ENCODE measurements at places on chromosomes 16 and 17.

DNA sequence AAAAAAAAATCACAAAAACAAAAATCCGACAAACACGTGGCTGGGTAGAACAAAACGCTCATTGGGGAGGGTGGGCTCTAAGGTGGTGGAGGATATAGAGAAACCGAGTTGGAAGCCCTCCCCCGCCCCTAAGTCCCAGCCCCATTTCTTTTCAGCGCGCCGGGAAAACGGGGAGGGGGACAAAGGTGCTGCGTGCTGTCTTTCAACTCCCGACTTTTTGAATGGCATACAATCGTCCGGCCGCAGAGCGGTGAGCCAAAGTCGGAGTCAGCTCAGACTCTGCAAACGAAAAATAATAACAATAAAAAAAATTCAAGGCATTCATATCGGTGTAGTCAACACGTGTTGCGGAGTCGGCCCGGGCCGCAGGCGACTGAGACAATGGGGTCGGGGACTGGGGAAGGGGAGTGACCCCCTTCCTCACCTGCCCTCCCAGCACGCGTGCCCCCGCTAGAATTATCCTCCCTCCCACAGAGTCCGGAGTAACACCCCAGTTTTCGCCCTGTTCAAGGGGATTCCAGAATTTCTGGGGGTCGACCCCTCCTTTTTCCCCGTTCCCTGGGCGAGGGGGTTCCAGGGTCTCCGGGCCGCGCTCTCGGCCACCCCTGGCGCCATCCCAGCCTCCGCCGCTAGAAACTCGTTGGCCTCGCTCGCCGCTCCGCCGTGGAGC lies 1.7 kb upstream of the IGF2BP1 start:
- no peak for DNase-seq

GRCh38 chr16:14013571-14014283 lies 57.4 kb upstream of the MRTFB start:
- DNase-seq, result peak; percentile 60

- DNase-seq, result no peak
Measured at GRCh38 chr17:32345951-32346600, 3.9 kb upstream of the ZNF207 start.

- no peak for DNase-seq
Measured at GRCh38 chr17:9521062-9521461, 54.6 kb downstream of the STX8 start.

GRCh38 chr17:43979011-43979410 lies 25.3 kb upstream of the PYY start:
- DNase-seq, result no peak

- DNase-seq, result peak; percentile 11
Measured at GRCh38 chr17:16922386-16923096, 49.4 kb downstream of the TNFRSF13B start.

DNA sequence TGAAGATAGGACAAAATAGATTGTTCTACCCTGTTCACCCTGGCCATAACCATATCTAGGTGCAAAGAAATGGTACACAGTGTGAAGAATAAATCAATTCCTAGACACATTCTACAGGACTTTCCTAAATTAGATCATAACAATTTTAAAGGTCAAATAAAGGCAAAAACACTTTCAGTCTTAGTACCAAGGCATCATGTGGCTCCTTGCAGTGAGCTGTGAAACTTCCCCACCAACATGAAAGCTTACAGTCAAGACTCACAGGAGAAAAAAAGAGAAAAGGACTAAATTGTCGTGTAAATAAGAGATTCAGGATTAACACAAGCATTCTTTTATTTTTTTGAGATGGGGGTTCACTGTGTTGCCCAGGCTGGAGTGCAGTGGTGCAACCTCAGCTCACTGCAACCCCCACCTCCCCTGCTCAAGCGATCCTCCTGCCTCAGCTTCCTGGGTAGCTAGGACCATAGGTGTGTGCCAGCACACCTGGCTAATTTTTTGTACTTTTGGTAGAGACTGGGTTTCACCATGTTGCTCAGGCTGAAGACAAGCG lies 14.2 kb downstream of the NSMCE1 start:
- DNase-seq, result no peak

DNA sequence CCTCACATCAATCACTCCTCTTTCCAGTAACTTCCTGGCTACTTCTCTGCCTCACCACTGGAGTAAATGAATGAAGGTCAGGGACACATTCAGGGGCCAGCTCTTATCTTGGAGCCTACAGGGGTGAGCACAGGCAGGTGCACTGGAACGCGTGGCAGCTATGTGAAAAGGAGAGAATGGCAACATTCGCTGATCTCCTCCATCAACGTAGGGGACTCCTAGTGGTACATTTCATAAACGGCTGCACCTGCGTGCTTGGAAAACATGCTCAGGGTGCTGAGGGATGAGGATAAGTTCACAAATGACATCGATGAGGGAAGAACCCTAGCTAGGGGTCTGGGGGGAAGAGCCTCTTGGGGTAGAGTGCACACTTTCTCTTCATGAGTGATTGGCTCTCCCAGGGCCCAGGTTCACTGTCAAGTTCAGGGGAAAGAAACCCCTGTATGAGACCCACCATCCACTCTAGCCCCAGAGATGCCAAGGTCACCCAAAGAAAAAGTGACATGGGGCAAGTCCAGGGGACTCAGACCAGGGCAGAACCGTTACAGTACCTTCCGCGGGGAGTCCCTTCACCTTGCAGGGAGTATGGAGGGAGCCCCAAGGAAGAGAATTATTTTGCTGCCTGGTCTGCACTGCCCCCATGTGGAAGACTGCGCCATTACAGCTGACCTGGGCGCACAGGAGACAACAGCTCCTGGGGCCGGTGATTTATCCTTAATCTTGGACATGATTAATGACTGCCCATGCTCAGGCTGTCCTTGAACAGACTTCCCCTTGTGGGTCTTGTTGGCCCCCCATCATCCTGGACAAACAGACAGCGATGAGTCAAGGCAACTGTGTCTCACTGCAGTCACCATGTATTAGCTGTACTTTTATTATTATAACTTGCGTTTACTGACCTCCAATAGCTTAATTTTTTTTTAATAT lies 30.1 kb downstream of the VAC14 start:
- DNase-seq, result peak; percentile 66

DNA sequence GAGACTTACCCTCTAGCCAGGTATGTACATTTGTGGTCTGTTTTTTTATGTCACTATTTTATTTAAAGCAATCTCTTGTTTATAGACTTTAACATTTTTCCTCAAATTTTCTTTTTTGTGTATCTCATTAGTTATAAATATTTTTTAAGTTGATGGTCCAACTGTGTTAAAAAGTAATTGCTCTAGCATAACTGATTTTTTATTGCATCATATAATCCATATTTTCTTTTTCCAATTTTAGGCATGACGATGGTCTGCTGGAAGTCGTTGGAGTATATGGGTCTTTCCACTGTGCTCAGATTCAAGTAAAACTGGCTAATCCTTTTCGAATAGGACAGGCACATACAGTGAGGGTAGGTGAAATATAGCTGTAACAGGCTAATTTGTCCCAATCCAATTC lies 27.9 kb downstream of the DGKE start:
- no peak for DNase-seq

- DNase-seq, result no peak
Measured at GRCh38 chr17:36030956-36031355, 13.2 kb upstream of the CCL23 start.

- DNase-seq, result no peak
Measured at GRCh38 chr16:19241512-19241911, 44.0 kb upstream of the CLEC19A start.

DNA sequence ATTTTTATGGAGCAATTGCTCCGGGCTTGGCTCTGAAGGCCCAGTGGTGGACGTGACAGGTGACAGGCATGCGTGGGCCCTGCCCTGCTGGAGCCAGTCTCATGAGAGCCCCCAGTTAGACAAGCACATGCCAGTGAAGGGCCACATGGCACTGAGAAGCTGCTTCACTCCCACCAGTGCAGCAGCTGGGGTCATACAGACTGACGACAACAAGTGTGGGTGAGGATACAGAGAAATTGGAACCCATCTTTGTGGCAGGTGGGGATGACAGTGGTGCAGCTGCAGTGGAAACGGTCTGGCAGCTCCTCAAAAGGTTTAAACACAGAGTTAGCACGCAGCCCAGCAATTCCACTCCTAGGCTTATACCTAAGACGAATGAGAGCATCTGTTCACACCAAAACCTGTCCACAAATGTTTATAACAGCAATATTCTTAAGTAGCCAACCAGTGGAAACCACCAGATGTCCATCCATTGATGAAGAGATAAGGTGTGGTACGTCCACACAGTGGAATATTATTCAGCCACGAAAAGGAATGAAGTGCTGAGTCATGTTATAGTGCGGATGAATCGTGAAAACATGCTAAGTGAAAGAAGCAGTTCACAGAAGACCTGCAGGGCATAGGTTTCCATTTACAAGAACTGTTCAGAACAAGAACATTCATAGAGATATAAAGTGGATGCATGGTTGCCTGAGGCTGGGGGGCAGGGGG lies 12.5 kb upstream of the CIBAR2 start:
- no peak for DNase-seq

GRCh38 chr17:63445954-63446752 lies at the start of gene CYB561:
TSS of gene CYB561 (minus strand) at chr17:63446306. CDS start at chr17:63437547, 8,759 bp downstream.
- DNase-seq, result peak; percentile 55

GRCh38 chr17:80431246-80432195 lies 16.6 kb downstream of the ENDOV start:
- DNase-seq, result no peak

- no peak for DNase-seq
Measured at GRCh38 chr17:48500435-48501426, 30.1 kb downstream of the HOXB1 start.

GRCh38 chr16:78106686-78107085 lies 7.2 kb downstream of the WWOX start:
- no peak for DNase-seq

GRCh38 chr16:68612996-68613395 lies 32.1 kb upstream of the CDH3 start:
- no peak for DNase-seq

DNA sequence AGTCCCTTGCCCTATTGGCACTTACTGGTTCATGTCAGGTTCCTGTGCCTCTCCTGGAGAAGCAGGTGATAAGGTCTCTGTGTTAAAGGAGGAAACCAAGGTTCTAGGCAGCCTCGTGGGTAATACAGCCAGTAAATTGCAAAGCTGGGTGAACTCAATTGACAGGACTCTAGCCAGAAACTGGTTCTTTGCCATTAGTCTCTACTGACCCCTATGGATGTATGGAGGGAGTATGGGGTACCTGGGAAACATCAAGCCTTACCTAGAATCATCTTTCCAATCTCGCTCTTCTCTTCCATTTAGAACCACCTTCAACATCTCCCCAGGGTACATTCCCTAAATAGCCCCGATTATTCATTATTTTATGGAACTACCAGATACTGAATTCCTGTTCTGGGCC lies 169.3 kb downstream of the CDH13 start:
- no peak for DNase-seq

DNA sequence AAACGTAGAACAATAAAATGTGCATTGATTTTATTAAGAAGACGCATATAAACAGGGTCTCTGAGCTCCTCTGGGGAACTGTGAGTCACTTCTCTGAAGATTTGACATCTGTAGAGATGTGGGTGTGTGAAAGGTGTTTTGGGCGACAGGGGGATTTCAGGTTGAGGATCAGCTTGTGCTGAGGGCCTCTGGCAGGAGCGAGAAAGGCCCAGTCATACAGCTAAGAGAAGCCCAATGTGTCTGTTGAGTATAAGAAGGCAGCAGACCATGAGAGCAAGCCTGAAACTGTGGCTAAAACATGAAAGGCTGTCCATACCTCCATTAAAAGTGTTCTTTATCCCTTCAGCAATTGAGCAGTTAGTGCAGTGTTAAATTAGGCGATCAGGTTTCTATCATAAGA lies 406.5 kb upstream of the MON1B start:
- no peak for DNase-seq

DNA sequence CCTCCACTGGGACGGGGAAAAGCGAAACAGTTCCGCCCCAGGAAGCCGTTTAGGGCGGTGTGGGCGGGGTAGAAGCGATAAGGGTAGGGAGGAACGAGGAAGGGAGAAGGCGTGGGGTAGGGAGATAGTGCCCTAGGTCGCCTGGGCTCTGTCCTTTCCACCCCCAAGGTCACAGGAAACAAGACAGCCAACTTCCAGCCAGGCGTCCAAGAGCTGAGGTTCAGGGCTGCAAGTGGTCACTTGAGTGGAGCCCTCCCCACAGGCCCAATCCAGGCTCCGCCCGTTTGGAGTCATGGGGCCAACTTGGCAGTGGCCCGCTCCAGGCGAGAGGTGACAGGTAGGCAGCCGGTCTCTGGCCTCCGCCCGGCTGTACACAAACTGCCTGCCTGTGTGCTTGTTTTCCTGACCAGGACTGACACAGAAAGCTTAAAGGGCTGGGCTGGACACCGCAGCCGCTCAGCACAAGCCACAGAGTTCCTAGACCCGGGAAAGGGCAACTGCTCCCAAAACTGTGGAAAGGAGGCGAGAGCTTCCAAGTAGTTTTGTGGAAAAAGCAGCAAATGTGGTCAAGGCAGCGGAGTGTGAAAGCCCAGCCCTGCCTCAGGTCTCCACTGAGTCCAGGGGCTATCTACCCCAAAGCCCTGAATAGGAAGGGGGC lies at the start of gene RILP:
TSS of gene RILP (minus strand) at position 23 of the 658 bp plus-strand sequence. CDS start 62 bp downstream, outside the sequence.
- DNase-seq, result peak; percentile 21

- DNase-seq, result peak; percentile 29
Measured at GRCh38 chr17:46009681-46010596, 10.9 kb downstream of the STH start.

GRCh38 chr16:55842369-55843104 lies 9.6 kb upstream of the CES1 start:
- DNase-seq, result peak; percentile 31

GRCh38 chr16:8721336-8722024 lies 47.1 kb downstream of the ABAT start:
- no peak for DNase-seq

DNA sequence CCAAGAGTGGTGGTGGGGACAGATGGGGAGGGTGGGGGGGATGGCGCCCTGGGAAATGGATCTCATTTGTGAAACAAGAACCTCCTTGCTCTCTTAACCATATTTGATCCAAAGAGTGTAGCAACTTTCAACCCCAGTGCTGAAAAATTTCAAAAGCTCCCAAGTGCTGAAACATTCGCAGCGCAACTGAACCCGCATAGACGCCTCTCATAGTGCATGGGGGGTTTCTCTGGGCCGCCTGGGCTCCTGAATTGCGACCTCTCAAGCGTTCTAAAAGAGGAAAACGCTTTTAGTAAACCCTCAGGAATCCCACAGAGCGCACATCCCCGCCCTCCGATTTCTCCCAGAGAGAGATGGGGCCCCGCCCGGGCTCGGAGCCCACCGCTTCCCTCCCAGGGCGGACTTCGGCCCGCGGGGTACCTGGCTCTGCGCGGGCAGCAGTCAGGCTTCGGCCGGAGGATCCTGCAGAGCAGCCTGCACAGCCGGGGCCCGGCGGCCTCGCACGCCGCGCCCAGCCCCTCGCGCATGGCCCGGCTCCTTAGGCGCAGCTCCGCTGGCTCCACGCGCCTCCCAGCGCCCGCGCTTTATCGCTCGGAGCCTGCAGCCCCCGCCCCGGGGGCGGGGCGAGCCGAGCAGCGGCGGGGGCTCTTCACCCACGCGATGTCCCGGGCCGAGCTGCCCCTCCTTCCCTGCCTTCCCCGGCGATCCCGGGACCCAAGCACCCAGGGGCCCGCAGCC lies 7.0 kb downstream of the NOS2 start:
- no peak for DNase-seq

- peak; percentile 7 for DNase-seq
Measured at GRCh38 chr17:34146440-34147043, 108.5 kb upstream of the CCL2 start.

GRCh38 chr17:50051082-50051576 lies 4.8 kb upstream of the ITGA3 start:
- peak; percentile 98 for DNase-seq

GRCh38 chr17:38575781-38576180 lies 30.0 kb downstream of the SRCIN1 start:
- DNase-seq, result no peak

GRCh38 chr16:30352488-30353401 lies 2.4 kb downstream of the CD2BP2 start:
- no peak for DNase-seq

- no peak for DNase-seq
Measured at GRCh38 chr17:78971756-78972506, 7.8 kb downstream of the LGALS3BP start.

All from RCC 7860 (cell line).